ENCODE measurements at places on chromosomes 5 and 9.
A peak's percentile ranks its signal among the peaks of the same experiment; 100 is the strongest.

- no peak for DNase-seq
Observed at GRCh38 chr9:130101915-130102314, 48.2 kb downstream of the GPR107 start.

DNA sequence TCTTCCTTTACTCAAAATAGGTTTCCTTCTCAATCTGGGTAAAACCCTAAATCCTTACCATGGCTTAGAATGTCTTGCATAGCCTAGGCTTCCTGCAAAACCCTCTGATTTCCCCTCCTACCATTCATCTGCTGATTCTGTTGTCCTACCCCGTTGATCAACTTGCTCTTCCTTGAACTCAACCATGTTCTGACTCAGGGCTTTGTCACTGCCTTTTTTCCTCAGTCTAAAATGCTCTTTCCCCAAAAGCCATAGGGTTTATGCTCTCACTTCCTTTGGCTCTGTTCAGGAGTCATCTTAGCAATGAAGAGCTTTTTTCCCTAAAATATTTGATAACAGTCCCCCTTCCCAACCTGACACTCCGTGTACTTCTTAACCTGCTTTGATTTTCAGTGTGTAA, 79.4 kb upstream of the IZUMO3 start:
- DNase-seq: no peak

DNA sequence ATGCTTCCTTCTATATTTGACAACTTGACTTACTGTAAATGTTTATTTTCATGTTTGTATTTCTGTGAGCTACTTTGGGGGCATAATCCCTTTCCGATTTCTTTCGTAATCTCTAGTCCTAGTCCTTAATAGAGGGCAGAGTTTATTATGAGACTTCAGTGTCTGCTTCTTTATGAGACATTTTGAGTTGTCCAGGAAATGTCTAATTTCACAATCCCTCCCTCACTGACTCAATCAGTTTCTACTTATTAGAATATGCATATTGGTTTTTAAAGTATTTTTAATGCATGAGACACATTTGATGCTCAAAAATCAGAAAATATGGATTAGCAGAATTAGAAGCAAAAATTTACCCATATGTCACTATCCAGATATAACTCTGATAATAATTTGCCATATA, 160.9 kb downstream of the FOCAD start:
- no peak for DNase-seq

DNA sequence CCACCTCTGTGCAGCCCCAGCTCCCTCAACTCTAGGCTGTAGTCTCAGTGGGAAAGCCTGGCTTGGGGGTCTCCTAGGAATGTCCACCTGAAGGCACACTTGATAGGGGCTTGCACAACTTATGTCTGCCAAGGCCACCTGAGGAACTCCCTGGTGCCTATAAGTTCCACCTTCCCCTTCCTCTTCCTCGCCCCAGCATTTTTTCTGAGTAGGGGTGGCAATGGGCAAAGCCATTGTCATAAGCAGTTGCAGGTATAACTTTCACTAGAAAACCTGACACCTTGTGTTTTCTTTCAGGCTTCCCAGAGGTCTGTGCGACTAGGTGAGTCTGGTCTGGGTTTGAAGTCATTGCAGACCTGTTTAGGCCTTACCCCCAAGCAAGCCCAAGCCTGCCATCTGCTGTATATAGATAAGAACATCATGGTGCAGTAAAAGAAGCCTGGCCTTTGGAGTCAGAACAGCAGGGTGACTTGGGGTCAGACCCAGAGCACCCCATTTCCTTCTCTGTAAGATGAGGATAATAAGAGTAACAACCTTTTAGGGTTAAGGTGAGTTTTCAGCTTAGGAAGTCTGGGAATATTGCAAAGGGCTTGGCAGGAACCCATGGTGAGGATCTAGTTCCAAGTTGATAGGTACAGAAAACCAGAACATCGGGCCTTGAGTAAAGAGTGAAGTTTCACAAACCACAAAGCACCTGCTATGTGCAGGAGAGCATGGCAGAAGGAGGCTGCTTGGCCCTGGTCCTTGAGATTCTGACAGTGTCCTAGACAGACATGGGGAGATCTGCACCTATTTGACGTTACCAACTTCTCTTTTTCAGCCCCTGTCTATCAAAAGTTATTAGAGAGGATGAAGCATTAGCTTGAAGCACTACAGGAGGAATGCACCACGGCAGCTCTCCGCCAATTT, 33.8 kb downstream of the TGFBI start:
- peak; percentile 18 for DNase-seq

GRCh38 chr5:66643387-66643786, 47.2 kb downstream of the MAST4 start:
- no peak for DNase-seq

DNA sequence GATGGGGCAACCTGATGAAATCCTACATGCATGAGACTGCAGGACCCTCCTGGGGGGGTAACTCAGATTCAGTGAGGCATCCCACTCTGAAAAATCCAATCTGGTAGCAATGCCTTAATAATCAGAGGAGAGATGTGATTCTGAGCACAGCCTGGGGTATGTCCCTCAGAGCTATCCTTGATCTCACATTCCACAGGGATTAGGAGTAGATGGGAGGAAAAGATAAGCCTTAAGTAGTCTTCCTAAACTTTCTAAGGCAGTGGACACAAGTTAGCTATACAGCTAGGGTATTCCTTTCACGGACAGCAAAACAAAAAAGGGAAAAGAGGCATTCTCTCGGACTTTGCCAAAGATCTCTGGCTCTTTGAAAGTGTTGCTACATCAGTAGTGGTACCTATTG, 3.9 kb upstream of the SPATA9 start:
- no peak for DNase-seq

DNA sequence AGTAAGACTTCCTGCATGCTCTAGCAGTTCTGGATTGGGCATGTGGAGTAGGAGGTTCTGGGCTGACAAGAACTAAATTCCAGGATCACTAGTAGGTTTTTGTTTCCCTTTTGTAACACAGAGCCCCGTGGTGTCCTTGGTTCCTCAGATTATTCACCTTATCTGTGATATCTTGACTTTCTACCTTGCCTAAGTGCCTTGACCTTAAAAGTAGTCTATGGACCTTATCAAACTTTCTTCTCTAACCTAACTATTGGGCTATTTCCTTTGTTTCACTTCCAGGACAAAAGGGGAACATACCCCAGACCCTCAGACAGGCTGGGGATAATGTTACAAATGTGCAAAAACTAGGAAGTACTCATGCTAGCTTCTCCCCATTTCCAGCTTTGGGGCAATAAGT, 595.3 kb downstream of the PSAT1 start:
- no peak for DNase-seq

GRCh38 chr5:179438461-179438860, 93.2 kb upstream of the ADAMTS2 start:
- DNase-seq: no peak

- DNase-seq: no peak
Observed at GRCh38 chr9:6936103-6936502, 178.3 kb downstream of the KDM4C start.

GRCh38 chr9:104907278-104907951, 20.5 kb downstream of the ABCA1 start:
- no peak for DNase-seq

- no peak for DNase-seq
Observed at GRCh38 chr5:174413567-174414314, 310.6 kb upstream of the MSX2 start.

GRCh38 chr5:142571371-142571770, 114.5 kb downstream of the FGF1 start:
- no peak for DNase-seq

DNA sequence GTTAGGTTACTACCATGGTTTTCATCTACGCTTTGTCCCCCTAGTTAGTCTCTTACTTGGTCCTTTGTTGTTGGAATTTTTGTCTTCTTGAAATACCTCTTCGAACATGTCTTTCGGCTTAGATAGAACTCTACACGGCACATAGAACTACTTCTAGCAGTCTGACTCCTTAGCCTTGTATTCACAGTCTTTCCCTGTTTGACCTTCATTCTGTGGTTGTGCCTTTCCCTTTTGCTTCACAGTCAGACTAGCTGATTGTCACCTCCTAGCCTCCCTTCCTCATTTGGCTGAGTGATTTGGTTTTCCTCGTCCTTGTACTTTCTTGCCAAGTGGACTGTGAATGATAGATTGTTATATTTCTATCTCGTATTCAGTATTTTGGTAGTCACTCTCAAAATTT, 10.7 kb downstream of the SMAD5 start:
- no peak for DNase-seq

DNA sequence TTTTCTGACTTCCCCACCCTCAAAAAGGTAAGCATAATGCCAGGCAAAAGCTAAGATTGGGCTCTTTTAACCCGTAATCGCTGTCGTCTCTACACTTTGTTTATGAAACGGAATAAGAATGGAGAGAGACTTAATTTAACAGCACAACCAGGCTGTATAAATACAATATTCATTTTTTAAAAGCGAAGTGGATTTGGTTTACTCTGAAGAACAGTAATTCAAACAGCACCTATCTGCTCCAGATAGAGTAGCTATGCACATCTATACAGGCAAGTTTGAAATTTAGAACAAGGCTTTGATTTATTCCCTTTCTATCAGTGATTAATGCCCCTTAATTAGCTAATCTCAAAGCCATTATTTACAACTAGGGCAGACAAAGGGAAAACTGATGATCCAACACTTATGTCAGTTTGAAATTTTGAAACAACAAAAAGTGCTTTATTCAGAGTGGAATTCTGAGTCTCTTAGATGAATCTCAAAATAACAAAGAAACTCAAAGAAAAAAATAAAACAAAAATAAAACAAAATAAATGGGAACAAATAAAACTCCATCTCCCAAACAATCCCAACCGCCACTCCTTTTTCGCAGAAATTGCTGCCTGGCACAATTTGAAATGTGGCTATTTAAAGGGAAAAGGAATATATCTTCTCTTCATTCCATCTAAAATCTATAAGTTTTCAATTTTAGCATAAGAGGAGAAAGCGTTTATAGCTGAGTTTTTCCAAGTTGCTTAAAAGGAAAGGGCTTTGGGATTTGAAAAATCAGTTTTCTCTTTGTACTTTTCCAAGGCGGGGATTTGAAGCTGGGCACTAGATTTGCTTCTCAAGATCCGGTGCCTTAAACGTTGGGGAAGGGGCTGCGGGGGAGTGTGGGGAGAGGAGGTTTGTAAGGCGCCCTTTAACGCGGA, 298.6 kb downstream of the PARP8 start:
- peak; percentile 56 for DNase-seq

GRCh38 chr5:157690690-157691433, 19.5 kb downstream of the C5orf52 start:
- DNase-seq: no peak

DNA sequence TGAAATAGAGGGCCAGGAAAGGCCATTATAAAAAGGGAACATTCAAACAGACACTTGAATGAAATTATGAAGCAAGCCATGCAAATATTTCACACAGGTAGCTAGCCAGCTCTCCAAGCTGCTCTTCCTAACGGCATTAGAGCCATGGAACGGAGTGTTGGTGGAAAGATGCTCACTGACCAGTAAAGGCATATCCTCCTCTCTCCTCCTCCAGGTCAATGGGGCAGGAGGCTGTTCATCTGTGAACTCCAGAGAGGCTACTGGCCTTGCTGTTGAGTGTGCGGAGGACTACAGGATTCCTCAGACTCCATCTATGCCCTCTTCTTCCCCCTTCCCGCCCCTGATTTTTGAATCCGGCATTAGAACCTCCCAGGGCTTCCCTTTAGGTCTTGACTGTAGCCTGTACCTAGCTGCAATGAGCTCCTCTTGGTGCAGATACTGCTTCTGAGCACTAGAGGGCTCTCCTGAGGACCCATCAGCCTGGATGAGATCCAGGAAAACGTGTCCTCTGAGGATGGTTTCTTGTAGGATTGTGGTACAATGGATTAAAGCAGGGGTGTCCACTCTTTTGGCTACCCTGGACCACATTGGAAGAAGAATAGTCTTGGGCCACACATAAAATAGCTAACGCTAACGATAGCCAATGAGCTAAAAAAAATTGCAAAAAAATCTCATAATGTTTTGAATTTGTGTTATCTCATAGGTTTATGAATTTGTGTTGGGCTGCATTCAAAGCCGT, 162.2 kb downstream of the SREK1 start:
- no peak for DNase-seq

GRCh38 chr9:124835026-124835557, 18.2 kb upstream of the WDR38 start:
- DNase-seq: peak; percentile 78

DNA sequence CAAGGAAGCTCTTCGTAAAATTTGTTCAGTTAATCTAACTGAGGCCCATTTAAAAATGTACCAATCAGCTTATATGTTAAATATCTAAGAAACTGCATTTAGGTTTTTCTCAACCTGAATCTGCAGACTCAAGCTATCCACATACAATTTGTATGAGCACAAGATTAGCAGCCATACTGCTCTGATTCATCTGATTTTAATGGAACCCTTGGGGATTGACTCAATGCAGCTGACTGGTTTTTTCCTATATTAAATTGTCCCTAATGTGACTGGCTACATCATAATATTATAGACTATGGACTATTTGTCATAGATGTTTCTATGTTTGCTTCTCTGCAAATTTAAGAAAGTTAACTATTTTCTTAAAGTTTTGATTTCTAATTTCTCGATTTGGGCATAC, 451.0 kb upstream of the TUSC1 start:
- DNase-seq: no peak

GRCh38 chr9:2029666-2030170, 14.6 kb downstream of the SMARCA2 start:
- no peak for DNase-seq

- DNase-seq: no peak
Observed at GRCh38 chr5:158530115-158530514, 569.6 kb downstream of the EBF1 start.

GRCh38 chr9:125747053-125747764, at the start of gene PBX3:
Gene PBX3, plus strand, starts transcription at chr9:125747373.
- DNase-seq: no peak

DNA sequence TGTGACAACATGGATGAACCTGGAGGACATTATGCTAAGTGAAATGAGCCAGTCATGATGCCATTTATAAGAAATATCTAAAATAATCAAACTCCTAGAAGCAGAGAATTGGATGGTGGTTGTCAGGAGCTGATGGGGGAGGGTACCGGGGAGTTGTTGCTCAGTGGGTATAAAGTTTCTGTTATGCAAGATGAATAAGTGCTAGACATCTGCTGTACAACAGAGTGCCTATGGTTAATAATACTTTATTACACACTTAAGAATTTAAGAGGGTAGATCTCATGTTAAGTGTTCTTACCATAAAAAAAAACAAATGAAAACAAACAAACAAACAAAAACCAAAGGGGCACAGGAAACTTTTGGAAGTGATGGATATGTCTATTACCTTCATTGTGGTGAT, 13.0 kb upstream of the CCDC69 start:
- peak; percentile 35 for DNase-seq

DNA sequence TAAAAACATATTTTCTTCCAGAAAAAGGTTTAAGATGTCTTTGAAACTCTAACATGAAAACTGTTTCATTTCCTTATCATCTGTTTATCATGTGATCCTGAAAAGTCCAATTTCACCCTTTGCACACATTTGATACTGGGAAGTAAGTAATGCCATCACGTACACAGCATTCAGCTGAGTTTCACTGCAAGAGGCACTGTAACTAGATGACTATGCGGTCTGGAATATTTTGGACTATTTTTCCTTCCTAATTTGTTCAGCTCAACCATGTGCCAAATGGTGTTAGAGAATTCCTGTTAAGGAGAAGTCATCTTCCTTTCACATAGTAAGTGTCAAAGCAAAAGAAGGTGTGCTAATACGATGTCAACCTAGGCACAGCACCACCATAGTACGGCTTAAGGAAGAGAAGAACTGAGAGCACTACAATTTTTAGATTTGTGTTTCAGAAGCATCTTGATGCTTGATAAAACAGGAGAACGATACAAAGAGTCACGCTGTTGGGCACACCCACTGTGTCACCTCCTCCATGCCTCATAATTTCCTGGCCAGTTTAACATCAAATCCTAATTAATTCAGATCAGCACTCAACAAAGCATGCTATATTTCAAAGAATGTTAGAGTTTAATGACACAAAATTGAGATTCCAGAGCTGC, 77.5 kb downstream of the GNAQ start:
- DNase-seq: no peak

GRCh38 chr9:129362287-129363000, 184.4 kb upstream of the IER5L start:
- no peak for DNase-seq

All from DMS79 treated with DMSO at 0.1 percent for 48 hours (cell line).